ENCODE measurements at places on chromosomes 4 and X.
A peak's percentile ranks its signal among the peaks of the same experiment; 100 is the strongest.

GRCh38 chrX:124229374-124229773 is 103.1 kb upstream of the TEX13D start:
- DNase-seq, result no peak

DNA sequence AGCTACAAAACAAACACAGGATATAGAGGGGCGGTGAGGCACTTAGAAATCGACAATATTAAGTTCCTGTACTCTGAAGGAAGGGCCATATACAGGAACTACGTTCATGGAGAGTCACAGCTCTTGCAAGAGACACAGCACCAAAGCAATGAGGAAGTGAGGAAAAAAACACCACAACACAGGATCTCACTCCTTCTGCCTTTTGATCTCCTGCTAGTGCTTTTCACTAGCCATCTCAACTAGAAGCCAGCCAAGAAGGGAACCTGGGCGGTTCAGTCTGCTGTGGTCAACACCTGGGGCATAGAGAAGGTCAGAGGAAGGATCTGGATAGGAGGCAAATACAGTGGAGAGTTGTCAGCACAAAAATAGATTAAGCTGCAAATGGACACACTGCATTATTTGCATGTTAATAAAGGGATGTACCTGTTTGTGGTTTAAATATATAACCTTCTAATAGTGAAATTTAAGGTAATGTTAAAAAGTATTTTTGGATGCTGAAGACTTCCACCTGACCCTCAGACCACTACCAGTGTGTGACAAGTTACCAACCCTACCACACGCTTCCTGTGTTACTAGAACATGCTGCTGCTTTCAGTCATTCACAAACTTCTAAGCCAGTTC is 104.6 kb downstream of the DTHD1 start:
- DNase-seq, result no peak

DNA sequence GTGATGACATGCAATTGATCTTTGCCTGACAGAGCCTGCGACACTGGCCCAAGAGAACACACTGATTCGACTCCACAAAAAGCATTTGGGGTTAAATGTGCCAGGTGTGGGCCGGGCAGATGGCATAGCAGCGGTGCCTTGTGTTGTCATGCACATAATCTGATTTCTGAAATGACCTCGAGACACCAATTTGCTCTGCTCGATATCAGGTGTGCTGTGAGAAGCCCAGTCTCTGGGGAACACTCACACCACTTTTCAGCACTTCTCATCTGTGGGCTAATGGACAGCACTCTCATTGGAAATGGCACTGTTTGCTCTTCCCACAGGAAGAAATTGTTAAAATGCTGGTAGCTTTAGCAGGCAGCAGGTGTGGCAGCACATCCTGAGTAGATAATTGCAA is 738.3 kb upstream of the TENM3 start:
- DNase-seq, result no peak

- DNase-seq, result no peak
These were observed 224.5 kb upstream of the TENM3 start for GRCh38 chr4:182018691-182019090.

GRCh38 chrX:123923211-123923610 is 38.3 kb upstream of the STAG2 start:
- DNase-seq, result no peak

DNA sequence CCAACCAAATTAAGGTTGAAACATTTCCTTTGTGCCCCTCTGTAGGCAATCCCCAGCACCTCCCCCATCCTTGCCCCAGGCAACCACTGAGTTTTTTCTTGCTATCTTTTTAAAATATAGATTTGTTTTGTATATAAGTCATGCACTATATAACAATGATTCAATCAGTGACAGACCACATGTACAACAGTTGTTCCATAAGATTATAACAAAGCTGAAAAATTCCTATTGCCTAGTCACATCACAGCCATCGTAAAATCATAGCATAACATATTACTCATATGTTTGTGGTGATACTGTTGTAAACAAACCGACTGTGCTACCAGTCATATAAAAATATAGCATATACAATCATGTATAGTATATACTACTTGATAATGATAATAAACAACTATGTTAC is 211.9 kb upstream of the NRK start:
- no peak for DNase-seq

DNA sequence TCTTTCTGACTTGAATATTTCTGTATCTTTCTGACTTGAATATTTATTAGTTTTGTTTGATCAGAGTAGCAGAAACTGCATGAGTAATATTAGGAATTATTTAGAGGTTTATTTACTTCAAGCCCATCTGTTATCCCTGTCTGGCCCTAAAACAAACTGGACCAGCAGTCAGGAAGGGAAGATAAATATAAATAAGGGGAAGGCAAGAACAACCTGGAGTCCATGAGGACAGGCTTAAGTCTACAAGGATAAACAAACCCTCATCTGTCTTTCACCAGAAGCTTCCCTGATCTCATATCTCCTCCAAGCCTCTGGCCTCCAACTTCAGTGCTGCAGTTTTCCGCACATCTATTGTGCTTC is 524.9 kb downstream of the CENPC start:
- DNase-seq, result no peak

DNA sequence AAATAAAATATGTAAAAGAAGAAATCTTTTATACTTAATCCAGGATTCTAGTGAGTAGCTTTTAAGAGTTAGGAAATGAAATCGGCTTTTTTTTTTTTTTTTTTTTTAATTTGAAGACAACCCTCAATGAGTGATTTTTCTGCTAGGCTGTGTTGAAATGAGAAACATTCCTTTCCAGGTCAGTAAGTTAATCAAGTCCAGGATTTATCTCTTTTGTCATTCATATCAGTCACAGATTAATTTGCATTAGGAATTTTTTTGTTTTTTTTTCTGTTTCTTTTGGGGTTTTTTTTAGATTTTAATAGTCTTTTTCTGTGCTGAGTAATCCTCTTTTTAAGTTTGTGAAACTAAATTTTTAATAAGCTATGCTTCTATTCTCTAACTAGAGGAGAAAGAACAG is 448.1 kb downstream of the ADGRL3 start:
- DNase-seq, result no peak

DNA sequence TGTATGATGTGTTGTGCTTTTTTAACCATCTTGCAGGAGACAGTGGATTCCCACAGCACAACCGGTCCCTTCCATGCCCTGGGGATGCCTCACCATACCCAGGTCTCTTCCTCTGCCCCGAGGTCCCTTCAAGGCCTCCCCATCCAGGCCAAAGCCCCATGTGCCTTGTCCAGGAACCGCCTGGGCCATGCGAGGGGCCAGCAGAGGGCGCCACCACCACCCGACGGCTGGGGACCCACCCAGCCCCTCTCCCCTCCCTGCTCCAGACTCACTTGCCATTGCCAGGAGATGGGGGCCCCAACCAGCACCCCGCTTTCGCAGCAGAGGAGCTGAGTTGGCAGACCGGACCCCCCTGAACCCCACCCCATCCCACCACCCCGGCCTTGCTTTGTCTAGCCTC is 485.5 kb downstream of the TRAM1L1 start:
- peak; percentile 40 for DNase-seq

- no peak for DNase-seq
These were observed 7.1 kb downstream of the KLF3 start for GRCh38 chr4:38670939-38671591.

GRCh38 chr4:181688872-181689271 is 554.3 kb upstream of the TENM3 start:
- no peak for DNase-seq

DNA sequence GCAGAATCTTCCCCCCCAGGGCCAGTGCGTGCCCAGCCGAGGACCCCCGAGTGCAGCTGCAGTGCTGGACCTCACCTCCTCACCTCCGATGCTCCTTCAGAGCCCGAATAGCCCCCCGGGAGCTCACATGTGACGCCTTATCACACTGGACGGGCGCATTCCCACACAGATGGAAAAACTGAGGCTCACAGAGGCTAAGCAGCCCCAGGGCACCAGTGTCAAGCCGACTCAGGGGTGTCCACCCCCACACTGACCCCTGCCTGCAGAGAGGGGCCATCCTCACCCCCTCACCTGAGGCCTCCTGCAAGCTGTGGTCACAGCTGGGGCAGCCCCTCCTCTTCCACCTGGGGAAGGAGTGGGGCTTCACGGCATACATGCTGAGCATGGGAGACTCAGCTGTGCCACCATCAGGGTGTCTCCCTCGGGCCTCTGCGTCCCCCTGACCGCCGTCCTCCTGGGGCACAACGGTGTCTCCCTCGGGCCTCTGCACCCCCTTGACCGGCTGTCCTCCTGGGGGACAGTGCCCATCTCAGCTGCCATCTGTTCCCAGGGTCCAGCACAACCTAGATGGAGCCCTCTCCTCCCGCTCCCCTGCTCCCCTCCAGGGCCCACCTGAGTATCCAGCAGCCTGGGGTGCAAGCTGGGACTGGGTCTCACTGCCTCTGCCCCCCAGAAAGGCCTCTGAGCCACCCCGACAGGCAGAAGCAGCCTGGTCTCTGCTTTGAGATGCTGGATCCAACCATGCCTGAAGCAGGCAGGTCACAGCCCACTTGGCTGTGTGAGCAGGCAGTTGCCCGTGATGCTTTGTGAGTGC is 85.3 kb upstream of the NKX1-1 start:
- DNase-seq, result peak; percentile 8

DNA sequence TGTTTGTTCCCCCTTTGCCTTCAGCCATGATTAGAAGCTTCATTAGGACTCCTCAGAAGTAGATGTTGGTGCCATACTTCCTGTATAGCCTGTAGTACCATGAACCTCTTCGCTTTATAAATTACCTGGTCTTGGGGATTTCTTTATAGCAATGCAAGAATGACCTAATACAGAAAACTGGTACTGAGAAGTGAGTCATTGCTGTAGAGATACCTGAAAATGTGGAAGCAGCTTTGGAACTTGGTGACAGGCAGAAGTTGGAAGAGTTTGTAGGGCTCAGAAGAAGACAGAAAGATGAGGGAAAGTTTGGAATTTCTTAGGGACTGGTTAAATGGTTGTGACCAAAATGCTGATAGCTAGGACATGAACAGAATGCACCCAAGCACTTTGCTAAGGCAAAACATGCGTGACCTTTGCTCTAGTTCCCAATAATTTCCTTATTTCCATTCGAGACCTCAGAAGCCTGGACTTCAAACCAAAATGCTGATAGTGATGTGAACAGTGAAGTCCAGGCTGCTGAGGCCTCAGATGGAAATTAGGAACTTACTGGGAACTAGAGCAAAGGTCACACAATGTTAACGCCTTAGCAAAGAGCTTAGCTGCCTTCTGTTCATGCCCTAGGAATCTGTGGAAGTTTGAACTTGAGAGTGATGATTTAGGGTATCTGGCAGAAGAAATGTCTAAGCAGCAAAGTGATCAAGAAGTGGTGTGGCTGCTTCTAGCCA is 3.0 kb upstream of the USP46 start:
- no peak for DNase-seq

DNA sequence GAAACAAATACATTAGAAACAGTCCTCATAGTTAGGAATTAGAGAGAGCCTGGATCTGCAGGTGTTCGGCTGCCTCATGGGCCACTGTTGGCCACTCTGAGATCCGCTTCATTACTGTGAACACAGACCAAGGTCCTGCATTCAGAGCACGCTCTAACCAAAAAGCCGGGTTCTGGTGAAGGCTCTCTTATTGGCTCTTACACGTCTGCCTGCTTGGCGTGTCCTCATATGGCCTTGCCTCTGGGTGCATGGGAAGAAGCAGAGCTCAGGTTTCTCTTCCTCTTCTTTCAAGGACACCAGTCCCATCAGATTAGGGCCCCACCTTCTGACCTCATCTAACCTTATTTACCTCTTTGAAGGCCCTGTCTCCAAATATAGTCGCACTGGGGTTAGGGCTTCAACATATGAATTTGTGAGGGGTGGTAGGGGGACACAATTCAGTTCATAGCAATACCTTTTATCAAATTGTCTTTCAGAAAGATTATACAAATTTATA is 37.1 kb upstream of the ELF2 start:
- peak; percentile 72 for DNase-seq

DNA sequence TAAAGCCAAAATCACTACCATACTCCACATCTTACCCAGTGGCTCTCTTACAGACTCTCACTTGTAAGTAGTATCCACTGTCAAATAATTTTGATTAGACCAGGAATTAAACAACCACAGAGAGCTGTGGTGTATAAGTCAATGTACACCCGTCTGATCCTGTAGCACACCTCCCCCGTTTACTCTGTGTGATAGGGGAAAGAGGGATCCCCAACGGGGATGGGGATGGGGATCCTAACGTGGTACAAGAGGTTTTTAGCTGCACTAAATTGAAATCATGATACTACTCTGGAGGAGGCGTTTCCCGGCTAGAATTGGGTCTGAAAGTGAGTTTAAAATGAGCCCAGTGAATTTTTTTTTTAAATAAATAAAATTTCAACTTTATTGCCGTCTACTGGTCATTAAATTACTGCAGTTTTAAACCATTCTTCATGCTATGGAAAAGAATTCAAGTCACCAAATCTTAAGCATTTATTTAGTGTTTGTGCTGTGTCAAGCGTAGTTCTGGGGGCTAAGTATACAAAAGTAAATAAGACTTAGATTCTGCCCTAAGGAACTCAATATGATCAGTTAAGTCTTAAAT is 76.6 kb downstream of the INTS12 start:
- DNase-seq, result no peak

DNA sequence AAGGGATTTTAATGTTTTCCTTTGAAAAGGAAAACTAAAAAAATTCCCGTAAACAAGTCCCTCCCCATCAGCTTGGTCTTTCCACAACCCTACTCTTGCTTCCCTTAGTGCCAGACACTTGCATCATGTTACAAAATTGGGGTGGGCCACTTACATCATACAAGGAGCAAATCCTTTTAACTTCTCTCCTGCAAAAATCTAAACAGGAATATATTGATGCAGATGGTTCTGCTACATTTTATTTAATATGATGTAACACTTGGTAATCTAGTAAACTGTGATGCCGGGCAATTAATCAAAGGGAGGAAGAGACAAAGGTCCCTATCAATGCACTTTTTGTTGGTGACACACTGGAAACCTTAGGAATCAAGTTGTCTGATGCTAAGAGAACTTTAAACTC is 125.3 kb downstream of the UBE2K start:
- no peak for DNase-seq

- DNase-seq, result no peak
These were observed 93.0 kb downstream of the MAGEE1 start for GRCh38 chrX:76520273-76521054.

DNA sequence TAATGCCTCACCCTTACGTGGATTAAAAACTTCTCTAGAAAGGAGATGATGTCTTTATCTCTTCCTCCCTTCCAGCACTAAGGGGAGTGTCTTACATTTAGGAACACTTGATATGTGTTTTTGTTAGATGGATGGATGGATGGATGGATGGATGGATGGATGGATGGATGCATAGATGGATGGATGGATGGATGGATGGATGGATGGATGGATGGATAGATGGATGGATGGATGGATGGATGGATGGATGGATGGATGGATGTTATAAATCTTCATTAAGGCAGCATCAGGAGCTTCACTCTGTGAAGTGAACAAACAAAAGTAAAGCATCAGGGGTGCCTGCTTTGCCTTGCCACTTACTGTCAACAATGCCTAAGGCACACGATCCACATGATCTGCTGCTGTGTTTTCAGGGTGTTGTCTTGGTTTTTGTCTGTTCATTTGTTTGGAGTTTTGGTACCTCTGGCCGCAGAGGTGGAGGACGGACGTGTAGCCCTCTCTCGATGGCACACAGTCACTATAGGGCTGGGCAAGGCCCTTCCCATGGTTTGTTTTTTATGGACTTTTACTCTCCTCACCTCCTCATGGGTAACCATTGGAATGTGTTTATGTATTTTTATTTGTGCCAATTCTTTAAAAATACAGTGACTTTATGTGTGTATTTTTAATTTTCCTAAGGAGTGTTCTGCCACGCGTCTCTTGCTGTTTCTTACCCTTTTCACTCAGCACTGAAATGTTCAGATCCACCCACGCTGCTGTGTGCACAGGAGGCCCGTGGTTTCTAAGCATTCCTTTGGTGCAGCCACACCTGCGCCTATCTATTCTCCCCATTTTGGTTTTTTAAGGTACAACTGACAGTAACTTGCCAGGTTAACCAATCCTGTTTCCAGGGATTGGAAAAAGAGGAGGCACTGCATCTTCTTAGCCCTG is 91.8 kb upstream of the ENPP6 start:
- no peak for DNase-seq
